ENCODE measurements at places on chromosomes 12 and 14. TPM values are rescaled to one million over a fixed set of nuclear protein-coding genes. Genes with fewer than 3 reads are reported as not detected.

SETD3 gene
- total RNA-seq: 91.7 TPM

NRL gene
- 1.9 TPM for total RNA-seq

RTN1 gene
- total RNA-seq: 5.7 TPM

ARHGEF40 gene
- 27.9 TPM for total RNA-seq

CCDC177 gene
- not detected for total RNA-seq

KRT4 gene
- not detected for total RNA-seq

- no peak for DNase-seq
Observed at GRCh38 chr12:56957229-56958052, at the start of gene RDH16. RDH16 (minus strand) TSS chr12:56957608; CDS start chr12:56957462, 146 bp downstream.

GRCh38 chr14:103517174-103517566 is 5.5 kb downstream of the CKB start:
- no peak for DNase-seq

GRCh38 chr14:31902945-31903646 is 174.0 kb upstream of the ARHGAP5 start:
- DNase-seq: no peak

DNA sequence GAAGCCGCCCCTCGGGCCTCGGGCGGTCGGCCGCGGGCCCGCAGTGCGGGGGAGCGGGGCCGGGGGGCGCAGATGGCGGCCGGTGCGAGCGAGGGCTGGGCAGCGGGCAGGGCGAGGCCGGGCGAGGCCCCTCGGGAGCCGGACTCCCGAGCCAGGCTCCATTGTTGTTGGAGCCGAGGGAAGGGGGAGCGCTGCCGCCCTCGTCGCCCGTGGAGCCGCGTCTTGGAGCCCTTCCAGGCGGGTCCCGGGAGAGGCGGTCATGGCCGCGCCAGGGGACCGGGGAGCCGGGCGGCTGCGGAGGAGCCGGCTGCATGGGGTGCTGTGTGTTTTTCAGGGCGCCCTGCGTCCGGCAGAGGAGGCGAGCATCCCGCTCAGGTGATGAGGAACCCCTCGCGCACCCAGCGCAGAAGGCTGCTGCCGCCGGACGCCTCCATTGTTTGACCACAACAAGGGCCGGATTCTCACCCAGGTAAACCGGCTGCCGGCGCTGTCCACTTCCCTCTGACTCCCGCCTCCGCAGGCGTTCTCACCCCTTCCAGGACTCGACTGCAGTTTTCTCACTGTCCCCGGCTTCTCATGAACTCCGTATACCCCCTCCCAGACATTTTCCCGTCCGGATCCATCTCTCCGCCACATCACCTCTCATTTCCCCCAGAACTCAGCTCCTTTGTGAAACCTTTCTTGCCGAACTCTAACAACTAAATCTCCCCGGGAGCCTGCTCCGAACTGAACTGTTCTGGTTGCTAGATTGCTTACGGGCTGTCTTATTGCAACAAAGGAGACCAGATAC is 732 bp downstream of the ZNF664 start:
- peak; percentile 54 for DNase-seq

- DNase-seq: no peak
Observed at GRCh38 chr12:65403188-65403587, 124.7 kb downstream of the MSRB3 start.

GRCh38 chr12:3572560-3572959 is 81.6 kb downstream of the PRMT8 start:
- DNase-seq: no peak

DNA sequence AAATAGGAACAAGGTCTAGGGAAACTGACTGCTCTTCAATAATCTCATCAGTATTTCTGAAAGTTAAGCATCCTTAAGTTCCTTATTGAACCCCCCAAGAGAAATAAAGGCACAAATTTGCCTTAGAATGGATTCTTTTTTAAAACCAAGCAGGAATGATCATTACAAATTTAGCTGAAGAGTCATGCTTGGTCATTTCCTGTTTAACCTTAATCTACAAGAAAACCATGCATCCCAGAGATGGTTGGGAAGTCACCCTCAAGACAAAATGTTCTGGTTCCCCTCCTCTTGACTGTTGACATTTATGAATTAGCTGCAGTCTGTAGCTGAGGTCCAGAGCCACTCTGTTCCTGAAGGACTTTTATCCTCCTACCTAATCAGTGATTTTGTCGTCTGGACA is 291.8 kb upstream of the G2E3 start:
- no peak for DNase-seq

DNA sequence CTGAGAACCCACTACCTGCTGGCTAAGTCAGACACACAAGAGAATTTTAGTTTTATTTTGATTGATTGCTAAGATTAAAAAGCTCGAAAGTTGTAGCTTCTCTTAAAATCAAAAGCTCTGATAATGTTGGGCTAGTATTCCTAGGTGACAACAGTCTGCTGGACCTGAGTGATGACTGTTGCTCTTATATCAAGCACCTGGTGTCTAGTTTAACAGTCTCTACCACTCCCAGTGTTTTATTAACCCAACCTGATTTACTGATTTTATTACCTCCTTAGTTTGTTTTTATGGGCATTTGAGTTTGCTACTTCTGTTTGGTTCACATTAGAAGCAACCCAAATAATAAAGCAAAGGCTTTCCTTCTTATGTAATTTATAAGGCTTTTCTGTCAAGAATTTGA is 41.8 kb downstream of the ATP6V1D start:
- DNase-seq: no peak

DNA sequence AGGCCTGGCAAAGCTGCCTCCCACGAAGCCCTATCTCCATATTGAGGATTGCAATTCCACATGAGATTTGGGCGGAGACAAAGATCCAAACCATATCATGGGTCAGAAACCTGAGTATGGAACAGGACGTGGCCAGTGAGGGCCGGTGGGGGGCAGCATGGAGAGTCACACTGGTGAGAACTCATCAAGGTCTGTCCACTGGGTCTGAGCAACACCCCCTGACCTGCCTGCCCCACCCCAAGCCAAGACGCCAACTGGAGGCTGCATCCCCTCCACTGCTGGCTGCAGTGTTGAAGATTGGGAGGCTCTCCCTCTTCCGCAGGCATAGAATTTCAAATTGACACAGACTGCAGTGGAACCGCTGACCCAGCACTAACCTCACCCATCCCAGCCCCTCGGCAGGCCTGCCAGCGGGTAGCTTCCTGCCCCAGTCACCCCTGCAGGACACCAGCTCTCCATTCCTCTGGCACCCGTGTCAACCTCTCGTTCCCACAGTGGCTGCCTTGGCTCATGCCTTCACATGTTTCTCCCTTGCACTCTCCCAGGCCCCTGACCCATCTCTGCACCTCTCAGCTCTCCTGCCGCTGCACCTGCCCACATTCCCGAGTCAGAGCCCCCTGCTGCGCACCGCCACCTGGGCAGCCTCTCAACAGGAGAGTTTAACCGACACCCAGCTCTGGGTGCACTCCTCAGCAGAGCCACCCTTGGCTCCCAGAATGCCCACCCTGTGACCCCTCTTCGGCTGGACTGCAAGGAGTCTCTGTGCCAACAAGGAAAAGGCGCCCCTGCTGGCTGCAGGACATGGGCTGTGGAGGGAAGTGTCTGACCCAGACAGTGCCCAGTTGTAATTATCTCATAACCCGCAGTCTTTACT is 45.2 kb upstream of the PPP2R5C start:
- DNase-seq: no peak

GRCh38 chr12:112988224-112988623 is 9.9 kb downstream of the OAS2 start:
- DNase-seq: no peak

- DNase-seq: peak; percentile 38
Observed at GRCh38 chr14:70663707-70664179, 22.0 kb downstream of the TTC9 start.

- no peak for DNase-seq
Observed at GRCh38 chr12:41992692-41993215, 151.9 kb downstream of the GXYLT1 start.

- no peak for DNase-seq
Observed at GRCh38 chr12:53184828-53185227, 4.1 kb upstream of the CSAD start.

DNA sequence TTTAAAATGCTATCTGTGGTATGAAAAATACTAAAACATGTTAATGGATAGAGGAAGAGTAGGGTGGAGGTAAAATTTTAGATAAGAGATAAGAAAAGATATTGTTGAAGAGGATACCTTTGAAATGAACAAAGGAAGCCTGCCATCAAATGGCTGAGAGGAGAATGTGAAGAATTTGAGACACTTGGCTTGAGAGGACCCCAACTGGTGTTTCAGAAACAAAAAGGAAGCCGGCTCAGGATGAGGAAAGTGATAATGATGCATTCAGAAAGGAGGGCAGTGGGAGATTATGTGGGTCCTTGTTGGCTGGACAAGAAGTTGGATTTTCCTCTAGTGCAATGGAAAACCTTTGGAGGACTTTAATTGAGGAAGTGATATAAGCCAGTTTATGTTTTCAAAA is 264.4 kb downstream of the DUSP6 start:
- no peak for DNase-seq

- no peak for DNase-seq
Observed at GRCh38 chr14:99698642-99699041, 14.5 kb downstream of the CYP46A1 start.
